NCI-H345 (cell line): ENCODE measurements at places on chromosomes 4 and X.

DNA sequence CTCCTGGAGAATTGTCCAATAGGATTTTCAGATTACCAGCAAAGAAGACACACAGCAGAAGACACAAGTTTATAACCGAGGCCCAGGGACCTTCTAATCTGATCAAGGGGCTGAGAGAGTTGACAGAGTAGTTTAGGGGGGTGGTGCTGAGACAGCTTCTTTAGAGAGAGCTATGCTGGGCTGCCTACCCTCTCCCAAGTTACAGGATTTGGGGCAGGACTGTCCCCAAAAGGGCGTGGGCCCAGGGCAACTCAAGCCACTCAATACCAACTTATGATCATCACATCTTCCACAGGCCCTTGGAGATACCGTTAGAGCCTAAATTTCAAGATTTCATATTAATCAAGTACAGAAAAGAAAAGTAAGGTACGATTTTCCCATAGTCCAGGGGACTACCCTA is 43.0 kb downstream of the PDHA1 start:
- DNase-seq = no peak

GRCh38 chr4:10184041-10184440 is 67.4 kb upstream of the WDR1 start:
- DNase-seq = no peak

DNA sequence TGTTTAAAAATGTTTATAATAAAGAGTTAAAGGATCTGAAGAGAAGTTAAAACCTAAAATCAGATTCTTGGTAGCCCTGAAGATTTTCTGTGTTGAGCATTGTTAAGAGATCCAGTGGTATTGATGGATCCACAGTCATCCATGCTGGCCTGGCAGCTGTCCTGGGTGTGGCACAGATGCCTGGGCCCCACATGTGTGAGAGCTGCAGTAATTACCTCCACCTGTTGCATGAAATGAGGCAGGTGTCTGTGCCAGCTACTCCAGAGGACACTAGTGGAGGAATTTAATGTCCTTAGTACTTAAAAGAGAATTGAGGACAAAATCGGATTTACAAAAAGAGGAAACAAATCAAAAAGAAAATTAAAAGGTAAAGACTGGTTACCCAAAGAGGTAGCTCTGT is 44.0 kb downstream of the MGST2 start:
- no peak for DNase-seq

DNA sequence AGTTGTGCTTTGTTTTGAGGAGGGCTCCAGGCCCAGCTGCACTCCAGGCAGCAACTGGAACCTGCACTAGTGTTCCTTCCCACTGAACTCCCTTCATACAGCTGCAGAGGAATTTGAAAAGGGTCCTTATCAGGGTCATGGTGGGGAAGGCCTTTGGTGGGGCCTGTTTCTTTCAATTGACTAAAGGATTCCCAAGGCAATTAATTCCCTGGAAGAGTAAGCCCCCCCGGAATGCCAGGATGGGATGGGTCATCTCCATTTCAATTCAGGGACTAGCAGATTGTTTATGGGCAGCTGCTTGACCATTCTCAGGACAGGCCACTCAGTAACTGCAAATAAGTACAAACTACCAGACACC is 45.3 kb downstream of the TSC22D3 start:
- no peak for DNase-seq

- DNase-seq = no peak
Measured at GRCh38 chrX:77412631-77413030, 34.6 kb upstream of the FGF16 start.

- no peak for DNase-seq
Measured at GRCh38 chr4:38577462-38577861, 86.5 kb upstream of the KLF3 start.

DNA sequence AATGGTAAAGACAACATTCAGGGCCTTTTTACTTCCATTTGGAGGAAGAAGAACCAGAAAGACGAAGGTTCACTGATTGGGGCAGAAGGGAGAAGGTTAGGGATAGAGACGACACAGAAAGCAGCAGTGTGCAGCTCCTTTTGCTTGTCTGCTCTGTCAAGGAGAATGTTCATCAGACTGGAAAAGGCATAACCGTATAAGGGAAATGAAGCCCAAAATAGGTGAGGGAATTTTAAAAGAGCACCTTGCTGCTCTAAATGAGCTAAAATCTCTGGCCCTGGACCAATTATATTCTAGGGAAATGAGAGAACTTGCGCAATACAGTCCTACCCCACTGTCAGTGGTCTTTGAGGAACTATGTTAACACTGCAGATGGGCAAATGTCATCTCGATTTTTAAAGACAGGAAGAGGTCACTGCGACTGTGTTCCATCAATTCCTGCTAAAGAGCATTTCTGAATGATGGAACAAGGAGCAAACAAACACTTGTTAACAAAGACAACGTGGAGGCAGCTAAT is 909.8 kb upstream of the FTHL17 start:
- peak; percentile 0 for DNase-seq

- no peak for DNase-seq
Measured at GRCh38 chrX:68177542-68177941, 255.8 kb downstream of the OPHN1 start.

DNA sequence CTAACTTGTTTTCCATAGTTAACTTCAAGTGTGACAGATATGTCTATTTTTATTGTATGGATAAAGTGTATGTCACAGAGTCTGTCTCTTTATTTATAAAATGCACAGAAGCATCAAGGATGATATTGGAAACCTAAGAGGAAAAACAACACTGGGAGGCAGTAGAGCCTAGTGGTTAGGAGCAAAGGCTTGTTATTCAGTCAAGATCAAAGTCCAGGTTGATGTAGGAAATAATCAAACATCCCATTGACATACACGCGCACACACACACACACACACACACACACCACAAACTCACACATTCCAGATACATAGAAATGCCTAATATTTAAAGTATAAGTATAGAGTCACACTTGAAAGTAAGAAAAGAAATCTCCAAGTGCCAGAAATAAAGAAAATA is 206.8 kb downstream of the CHRDL1 start:
- no peak for DNase-seq

DNA sequence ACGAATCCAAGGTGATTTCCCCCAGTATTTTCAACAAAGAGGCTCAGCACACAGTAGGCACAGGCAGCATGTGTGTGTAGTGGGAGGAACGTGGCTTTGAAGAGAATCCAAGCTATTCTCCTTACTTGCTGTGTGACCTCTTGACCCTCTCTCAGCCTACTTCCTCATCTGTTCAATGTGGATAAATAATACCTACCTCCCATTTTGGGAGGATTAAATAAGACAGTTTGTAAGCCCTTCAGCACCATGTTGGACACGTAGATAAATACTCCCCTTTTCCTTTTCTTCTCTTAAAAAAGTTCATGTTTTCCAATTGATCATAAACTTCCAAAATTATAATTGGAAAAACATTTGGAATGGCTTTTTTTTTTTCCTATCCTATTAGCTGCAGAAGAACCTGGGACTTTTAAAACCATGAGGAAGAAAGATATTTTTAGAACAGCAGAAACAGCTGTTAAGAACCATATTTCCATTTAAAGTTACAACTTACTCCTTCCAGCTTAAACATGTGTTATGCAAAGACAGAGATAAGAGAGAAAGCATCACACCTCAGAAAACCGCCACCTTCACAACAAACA is 56.1 kb upstream of the TMEM131L start:
- no peak for DNase-seq

DNA sequence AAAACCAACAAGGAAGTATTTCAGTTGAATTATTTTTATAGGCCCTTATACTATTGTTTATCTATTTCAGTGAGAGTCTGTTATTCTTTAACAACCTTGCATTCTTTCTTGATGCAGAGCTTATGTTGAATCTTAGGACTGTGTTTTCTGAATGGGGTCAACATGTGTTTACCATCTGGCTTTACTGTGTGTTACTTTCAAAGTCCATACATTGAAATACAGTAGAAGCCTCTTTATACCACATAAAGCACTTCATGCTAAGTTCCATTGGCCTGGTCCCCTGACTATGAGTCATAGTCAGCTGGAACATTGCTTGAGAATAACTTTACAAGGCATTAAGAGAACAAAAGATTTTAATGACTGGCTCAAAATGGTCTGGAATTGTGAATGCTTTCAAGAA is 152.6 kb downstream of the GASK1B start:
- DNase-seq = no peak

DNA sequence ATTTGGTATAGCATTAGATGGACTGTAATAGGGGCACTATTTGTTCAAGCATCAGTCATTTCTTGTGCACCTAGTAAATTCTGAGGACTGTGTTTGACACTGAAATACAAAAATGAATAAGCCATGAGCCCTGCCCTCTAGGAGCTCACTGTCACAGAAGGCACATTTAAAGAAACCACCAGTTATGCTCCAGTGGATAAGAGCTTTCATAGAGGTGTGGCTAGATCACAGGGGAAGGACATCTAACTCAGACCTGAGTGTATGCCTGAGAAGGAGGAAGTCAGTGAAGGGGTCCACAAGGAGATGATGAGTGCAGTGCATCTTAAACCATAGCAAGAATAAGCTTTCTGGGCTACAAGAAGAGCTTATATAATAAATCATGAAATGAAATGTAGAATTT is 40.1 kb downstream of the BTC start:
- no peak for DNase-seq

DNA sequence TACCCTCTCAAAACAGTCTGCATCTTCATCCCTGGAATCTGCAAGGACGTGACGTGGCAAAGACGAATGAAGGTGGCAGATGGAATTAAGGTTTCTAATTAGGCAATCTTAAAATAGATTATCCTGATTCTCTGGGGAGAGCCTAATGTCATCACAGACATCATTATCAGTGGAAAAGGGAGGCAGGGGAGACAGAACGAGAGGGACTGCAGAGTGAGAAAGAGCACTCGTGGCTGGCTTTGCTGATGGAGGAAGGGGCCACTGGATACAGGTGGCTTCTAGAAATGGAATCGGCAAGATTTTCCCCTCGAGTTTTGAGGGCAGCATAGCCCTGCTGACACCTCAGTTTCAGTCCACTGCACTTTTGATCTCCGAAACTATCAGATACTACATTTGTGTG is 110.6 kb downstream of the ASMT start:
- no peak for DNase-seq

GRCh38 chr4:40630335-40631021 is 814 bp upstream of the RBM47 start:
- DNase-seq = no peak

- no peak for DNase-seq
Measured at GRCh38 chr4:141668200-141668910, 32.0 kb downstream of the IL15 start.

DNA sequence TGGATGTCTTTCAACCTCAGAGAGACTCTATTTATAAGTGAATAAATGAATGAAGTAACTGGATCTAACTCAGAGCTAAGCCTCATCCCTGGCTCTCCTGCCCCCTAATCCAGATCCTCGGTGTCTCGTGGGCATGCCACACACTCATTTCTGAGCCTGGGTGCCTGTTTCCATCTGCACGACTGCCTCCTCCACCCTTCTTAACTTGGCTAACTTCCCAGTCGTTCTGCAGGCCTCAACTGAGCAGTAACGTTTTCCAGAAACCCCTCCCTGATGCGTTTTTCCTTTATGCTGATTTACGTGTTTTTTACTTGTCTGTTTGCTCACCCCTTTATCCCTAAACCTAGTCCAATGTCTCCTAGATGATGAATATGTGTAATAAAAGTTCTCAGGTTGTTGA is 186.9 kb upstream of the HS3ST1 start:
- peak; percentile 26 for DNase-seq

GRCh38 chrX:47129157-47129898 is 15.2 kb downstream of the NDUFB11 start:
- DNase-seq = peak; percentile 95

GRCh38 chr4:147777456-147778091 is 45.7 kb downstream of the ARHGAP10 start:
- no peak for DNase-seq

- DNase-seq = peak; percentile 53
Measured at GRCh38 chr4:182938205-182938645, 21.0 kb upstream of the DCTD start.

- no peak for DNase-seq
Measured at GRCh38 chr4:10336471-10336870, 120.8 kb downstream of the ZNF518B start.

DNA sequence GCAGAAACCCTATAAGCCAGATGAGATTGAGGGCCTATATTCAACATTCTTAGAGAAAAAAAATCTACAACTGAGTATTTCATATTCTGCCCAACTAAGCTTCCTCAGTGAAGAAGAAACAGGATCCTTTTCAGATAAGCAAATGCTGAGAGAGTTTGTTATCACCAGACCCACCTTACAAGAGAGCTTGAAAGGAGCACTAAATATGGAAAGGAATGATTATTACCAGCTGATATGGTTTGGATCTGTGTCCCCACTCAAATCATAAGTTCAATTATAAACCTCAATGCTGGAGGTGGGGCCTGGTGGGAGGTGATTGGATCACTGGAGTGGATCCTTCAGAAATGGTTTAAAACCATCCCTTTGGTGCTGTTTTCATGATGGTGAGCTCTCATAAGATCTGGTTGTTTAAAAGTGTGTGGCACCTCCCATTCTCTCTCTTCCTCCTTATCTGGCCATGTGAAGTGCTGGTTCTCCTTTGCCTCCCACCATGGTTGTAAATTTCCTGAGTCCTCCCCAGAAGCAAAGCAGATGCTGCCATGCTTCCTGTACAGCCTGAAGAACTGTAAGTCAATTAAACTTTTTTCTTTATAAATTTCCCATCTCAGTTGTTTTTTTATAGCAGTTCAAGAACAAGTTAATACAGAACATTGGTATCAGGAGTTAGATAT is 144.2 kb downstream of the MSN start:
- DNase-seq = no peak

DNA sequence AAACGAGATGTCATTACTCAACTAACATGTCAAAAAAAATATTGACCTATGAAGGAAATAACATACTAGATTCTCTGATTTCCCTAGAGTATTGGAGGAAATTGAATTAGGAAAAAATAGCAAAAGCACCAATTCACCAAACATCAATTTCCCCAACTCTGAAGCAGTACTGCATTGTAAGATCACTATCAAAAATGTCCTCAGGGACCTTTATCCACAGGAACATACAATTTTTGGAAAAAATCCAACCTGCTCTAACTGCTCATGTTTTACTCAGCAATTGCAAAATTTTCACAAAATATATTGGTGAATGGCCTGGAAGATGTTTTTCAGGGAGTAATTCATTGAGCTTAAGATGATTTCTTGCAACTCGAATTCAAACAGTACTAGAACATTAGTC is 239.0 kb upstream of the GIMD1 start:
- DNase-seq = no peak

GRCh38 chrX:14362721-14363120 is 166.6 kb upstream of the GLRA2 start:
- DNase-seq = no peak

GRCh38 chr4:126718136-126718535 is 914.6 kb upstream of the INTU start:
- no peak for DNase-seq

DNA sequence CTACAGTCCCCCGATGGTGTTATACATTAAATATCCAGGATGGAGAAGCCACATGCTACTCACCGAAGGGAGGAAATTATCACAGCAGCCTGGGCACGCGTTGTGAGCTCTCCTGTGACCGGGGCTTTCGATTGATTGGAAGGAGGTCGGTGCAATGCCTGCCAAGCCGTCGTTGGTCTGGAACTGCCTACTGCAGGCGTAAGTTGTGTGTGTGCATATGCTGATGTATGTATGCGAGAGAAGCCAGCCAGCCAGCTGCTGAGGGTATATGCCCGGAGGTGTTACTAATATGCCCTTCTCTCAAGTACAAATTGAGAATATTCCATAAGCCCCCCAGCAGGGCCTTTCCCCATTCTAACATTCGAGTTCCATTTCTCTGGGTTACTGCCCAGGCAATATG is 18.2 kb downstream of the SRPX2 start:
- no peak for DNase-seq

- no peak for DNase-seq
Measured at GRCh38 chr4:126799416-126799815, 833.3 kb upstream of the INTU start.

GRCh38 chr4:86594559-86595425 is 677 bp downstream of the PTPN13 start:
- peak; percentile 25 for DNase-seq
